ENCODE measurements at places on chromosomes 13 and 19. TPM values are rescaled to one million over a fixed set of nuclear protein-coding genes. Genes with fewer than 3 reads are reported as not detected.

DNA sequence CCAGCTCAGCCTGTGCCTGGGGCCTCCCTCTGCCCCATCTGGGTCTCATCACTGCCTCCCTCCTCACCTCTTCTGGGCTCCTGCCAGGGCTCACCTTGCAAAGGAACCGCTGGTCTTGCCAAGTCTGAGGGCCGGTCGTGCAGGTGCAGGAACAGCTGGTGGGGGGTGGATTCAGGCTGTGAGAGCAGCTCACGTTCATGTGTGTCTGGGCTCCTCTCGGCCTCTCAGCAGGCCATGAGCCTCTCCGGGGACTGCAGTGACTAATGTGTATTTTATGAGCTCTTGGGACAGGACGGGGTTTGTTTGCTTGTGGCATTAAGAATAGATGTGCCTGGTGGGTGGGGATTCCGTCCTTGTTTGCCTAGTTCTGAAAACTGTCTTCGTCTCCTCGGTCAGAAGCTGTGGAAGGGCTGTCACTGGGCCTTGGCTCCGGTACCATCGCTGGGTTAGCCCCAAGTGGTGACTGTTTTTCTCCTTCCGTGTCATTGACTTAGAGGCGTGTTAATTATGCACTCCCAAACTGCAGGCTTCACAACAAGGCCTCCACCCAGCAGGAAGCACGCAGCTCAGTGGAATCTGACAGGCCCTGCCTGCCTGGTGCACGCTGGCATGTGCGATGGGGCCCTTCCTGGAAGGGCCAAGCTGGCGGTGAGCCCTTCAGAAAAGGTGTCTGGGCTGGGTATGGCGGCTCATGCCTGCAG lies 77.6 kb downstream of the KDM4B start:
- DNase-seq: peak; percentile 82

- DNase-seq: no peak
These were observed at the start of gene RASGRP4 for GRCh38 chr19:38425810-38426466. Gene RASGRP4 (minus strand): TSS chr19:38426219. CDS start chr19:38426091, 128 bp downstream.

GRCh38 chr13:51058461-51059167 lies 52.5 kb downstream of the C13orf42 start:
- no peak for DNase-seq

DNA sequence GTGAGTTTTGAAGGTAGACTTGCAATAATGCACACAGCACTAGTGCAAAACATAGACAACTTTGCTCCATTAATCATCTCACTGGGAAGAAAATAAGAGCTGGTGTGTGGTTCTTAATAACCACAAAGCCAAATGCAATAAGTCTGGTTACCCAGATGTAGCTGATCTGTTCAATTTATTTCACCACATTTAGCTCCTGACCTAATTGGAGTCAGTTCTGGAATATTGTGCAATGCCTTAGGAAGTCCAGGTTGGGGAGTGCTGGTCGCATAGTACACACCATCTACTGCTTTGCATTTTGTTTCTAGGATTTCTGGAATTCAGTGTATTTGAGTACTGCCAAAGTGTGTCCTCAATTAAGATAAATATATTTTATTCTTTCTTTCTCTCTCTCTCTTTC lies 483.3 kb upstream of the SPRY2 start:
- DNase-seq: no peak

DNA sequence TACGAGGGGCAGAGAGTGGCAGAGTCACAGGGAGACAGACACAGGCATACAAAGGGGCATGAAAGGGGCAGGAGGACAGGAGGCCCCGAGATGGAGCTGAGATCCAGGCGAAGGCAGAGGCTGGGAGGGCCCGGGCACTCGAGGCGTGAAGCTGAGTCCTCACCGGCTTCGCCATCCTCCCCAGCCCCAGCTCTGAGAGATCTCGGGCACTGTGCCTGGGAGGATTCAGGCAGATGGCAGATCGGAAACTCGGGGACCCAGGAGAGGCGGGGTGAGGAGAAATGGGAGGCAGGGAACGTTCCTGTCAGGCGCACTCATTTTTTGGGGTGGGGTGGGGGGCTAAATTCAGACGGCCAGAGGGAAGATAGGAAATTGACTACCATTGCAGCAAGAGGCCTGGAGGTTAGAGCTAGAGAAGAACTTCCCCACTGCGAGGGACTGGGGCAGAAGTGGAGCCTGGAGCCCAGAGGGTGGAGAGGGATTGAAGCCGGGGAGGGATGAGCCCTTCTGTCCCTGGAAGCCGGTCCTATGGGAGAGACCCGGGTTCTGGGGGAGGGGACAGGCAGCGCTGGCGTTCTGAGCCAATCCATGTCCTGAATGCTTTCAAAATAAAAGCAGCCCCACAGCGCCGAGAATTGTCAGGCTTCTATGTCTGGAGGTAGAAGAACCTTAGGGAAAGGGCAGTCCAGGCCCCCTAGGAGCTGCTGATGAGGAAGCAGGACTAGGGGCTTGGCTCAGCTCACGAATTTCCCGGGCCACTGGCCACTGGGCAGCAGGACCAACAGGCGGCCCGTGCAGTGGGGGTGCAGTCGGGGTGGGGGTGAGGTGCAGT lies 12.6 kb downstream of the LRRC4B start:
- DNase-seq: no peak

DNA sequence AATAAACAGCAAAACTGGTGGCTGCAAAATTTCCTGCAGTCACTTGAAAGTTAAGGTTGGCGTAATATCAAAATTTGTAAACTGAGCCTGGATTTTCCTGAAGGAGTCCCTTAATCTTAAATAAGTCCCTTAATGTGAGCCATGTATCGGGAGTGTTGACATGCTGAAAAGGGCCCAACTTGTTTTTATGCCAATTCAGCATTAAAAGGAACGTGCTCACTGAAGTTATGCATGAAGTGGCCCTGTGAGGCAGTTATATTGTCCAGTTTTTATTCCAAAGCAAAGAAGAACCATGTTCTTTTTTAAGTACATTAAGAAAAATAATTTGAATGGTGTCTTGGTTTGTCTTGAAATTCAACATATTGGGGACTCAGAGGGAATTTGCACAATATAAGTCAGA lies 1766.9 kb downstream of the SLITRK1 start:
- DNase-seq: no peak

DNA sequence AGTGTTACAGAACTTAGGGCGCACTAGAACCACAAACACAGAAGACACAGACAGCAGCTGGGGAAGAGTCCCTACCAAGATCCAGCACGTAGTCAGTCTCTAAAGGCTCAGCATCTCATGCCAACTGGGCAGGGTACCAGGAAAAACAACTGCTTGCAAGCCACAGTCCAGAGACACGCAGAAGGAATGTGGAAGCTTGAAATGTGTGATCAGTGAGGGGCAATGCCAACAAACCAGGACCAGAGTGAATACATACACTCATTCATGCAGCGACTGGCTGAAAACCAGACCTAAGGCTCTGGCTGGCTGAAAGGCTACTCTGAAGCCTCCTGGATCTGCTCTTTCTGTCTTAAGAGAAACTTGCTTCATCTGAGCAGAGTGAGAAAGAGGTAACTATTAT lies 1484.8 kb downstream of the EFNB2 start:
- no peak for DNase-seq

GRCh38 chr19:51427201-51427600 lies 9.8 kb upstream of the SIGLEC10 start:
- no peak for DNase-seq

- DNase-seq: peak; percentile 7
These were observed 4.9 kb upstream of the USE1 start for GRCh38 chr19:17210296-17210695.

GRCh38 chr19:2841855-2842574 lies 740 bp downstream of the ZNF555 start:
- DNase-seq: peak; percentile 45

DNA sequence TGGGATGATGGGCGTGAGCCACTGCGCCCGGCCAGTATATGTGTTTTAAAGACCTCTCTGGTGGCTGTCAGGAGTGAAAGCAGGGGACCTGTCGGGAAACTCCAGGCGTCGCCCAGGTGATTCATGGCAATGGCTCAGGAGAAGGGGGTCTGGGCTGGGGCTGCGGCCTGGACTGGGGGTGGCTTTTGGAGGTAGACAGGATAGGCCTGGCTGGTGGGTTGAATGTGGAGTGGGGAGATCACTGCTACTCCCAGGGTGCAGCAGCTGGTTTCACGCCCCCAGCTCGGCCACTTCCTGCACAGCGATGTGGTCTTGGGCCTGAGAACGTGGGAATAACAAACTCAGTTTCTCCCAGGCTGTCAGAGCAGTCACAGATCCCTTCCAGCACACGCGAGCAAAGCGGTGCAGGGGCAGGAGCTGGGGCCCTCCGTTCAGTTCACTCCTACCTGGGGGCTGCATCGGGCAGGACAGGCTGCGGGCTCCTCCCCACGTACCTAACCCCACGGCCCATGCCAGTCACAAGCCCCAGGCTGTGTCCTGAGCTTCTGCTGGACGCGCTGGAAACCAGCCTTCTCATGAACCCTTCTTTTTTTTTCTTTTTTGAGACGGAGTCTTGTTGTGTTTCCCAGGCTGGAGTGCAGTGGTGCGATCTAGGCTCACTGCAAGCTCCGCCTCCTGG lies 18.9 kb downstream of the KDM4B start:
- no peak for DNase-seq

DNA sequence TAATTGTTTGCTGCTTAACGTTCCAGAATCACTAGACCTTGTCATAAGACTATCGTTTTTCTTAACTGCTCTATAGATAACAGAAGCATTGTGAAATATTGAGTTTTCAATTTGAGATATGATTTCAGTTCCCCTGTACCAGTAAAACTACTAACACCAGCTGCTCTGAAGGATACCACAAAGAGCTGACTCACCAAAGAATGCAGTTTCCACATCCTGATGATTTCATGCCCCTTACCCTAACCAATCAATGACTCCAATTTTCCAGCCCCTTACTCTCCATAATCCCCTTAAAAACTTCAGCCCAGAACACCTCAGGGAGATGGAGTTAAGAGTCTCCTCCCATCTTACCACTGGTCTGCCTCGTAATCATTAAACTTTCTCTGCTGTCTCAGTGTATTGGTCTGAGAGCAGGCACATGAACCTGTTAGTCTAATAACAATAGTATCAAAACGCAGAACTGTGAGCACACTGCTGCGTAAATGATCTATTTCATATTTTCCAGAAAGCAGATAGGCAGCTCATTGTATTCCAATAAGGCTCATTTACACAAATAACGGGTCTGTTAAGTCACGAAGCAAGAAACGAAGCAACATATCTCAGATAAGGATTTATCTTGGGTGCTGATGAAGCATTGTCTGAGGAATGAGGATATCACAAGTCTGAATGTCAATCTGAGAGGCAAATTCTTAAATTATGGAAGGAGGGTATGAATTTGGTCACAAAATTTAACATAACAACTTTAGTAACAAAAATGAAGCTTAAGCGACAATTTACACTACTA lies 14.1 kb upstream of the CCNA1 start:
- no peak for DNase-seq

- no peak for DNase-seq
These were observed 100.4 kb downstream of the GPR12 start for GRCh38 chr13:26660185-26660584.

- DNase-seq: no peak
These were observed 435 bp downstream of the SBK3 start for GRCh38 chr19:55544776-55545439.

DNA sequence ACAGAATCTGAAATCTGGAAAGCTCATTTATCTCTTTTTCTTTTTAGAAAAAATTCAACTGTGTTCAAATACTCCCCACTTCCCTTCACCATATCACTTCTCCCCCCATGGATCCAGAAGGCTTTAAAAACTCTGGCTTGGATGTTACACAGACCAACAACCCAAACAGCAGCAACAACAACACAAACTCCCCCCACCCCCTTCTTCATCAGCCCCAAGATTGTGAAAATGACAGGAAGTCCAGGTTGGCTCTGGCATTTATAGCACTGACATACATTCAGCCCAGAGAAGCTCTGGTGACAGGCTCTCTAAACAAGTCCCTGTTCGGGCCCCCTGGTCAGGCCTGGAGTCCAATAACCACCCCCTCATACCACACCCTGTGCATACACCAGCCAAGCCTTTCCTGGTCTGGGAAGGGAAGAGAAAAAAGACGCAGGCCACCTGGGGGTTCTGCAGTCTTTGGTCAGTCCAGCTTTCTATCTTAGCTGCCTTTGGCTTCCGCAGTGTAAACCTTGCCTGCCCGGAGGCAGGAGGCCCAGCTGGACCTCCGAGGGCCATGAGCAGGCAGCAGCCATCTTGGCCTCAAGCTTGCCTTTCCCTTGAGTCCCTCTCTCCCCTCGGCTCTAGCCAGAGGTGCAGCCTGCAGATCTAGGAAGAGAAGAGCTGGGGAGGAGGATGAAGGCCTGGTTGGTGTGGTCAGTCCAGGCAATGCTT lies 6.8 kb downstream of the CDX2 start:
- DNase-seq: peak; percentile 80

GRCh38 chr13:33918199-33918932 lies 100.4 kb downstream of the RFC3 start:
- DNase-seq: no peak

GRCh38 chr19:54317108-54317964 lies 4.4 kb upstream of the LILRA5 start:
- DNase-seq: no peak

- no peak for DNase-seq
These were observed 462.2 kb downstream of the FOXO1 start for GRCh38 chr13:40204246-40204645.

DNA sequence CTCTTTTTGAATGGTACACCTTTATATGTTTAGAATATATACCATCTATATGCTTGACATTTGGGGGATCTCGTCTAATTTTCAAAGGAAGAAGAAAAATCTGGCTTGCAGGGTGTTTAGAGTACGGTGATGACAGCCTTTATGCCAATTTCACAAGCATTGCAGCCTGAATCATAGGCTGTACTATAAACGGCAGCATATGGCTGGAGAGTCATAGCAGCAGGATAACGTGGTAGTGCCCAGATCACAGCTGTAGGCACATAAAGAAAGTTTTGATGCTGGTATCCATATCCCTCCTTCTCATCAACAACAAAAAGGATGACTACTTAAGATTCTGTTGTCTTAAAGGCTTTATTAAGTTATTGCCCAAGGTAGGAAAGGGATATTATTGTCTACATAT lies 253.0 kb downstream of the PCDH9 start:
- DNase-seq: no peak

DNA sequence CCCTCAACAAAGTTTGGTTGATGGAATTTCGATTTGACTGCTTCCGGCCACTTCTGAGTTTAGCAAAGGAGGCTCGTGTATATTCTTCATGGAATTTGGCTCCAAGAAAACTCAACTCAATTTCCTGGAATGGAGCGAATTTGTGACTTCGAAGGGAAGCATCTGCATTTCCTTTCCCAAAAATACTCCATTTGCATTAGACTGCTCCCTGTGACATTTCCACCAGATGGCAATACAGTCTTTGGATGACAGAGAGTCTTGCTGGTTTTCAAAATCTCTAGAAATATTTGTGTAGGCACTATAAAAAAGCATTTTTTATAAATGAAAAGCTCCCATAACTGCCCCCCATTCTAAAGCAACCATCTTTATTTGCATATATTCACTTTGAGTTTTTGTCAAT lies 4.1 kb downstream of the C1QTNF9 start:
- no peak for DNase-seq

- no peak for DNase-seq
These were observed 86.8 kb upstream of the STARD13 start for GRCh38 chr13:33372251-33372919.

GRCh38 chr19:4640247-4641000 lies 1.1 kb downstream of the TNFAIP8L1 start:
- peak; percentile 44 for DNase-seq

CGB8 gene
- 0.50 TPM for total RNA-seq

DCT gene
- not detected for total RNA-seq

CEACAM21 gene
- not detected for total RNA-seq

MAMSTR gene
- total RNA-seq: 2.2 TPM

SIRT6 gene
- 15.7 TPM for total RNA-seq

ANKRD10 gene
- total RNA-seq: 143 TPM

FBXO17 gene
- 41.9 TPM for total RNA-seq

ZNF681 gene
- 4.4 TPM for total RNA-seq

ZNF540 gene
- total RNA-seq: 0.76 TPM

CCL25 gene
- 1.2 TPM for total RNA-seq

CDK8 gene
- total RNA-seq: 27.0 TPM

ADAMTS10 gene
- 22.1 TPM for total RNA-seq

PRTN3 gene
- total RNA-seq: not detected

Data from hepatocyte (in vitro differentiated cells).